ENCODE measurements at places on chromosomes 12 and 14. TPM values are rescaled to one million over a fixed set of nuclear protein-coding genes. Genes with fewer than 3 reads are reported as not detected.

- no peak for DNase-seq
- H3K27me3 ChIP-seq, result no peaks in the 10 kb centered on the region
- no peak overlapping the region for H3K27ac ChIP-seq
- no peak overlapping the region for H3K4me3 ChIP-seq
- H3K4me1 ChIP-seq, result no peaks in the 10 kb centered on the region
- no peaks in the 10 kb centered on the region for H3K36me3 ChIP-seq
These were observed 168.3 kb downstream of the DUSP6 start for GRCh38 chr12:89183985-89184435.

DNA sequence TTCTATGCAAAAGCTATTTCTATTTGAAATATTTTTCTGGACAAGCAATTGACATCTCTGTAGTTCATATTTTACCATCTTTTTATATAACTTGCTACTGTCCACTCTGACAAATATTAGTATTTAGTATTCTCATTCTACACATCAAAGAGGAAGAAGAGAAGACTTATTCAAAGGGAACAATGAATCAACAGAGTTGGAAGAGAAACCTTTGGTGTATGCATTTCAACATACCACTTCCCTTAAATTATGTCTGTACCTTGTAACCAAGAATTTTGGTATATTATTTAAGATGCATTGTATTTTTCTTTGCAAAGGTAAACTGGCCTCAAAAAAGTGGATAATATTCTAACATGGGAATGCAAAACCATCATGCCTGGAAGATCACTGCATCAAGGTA is 72.1 kb upstream of the DUSP6 start:
- no peaks in the 10 kb centered on the region for H3K4me1 ChIP-seq
- DNase-seq, result no peak
- H3K4me3 ChIP-seq, result no peak overlapping the region
- no peak overlapping the region for H3K27ac ChIP-seq

The HOXC6 gene
- total RNA-seq, result not detected

- no peak overlapping the region for H3K27ac ChIP-seq
- no peaks in the 10 kb centered on the region for H3K27me3 ChIP-seq
- no peak for DNase-seq
- no peaks in the 10 kb centered on the region for H3K4me1 ChIP-seq
These were observed 636 bp upstream of the IFNG-AS1 start for GRCh38 chr12:67988601-67989021.

DNA sequence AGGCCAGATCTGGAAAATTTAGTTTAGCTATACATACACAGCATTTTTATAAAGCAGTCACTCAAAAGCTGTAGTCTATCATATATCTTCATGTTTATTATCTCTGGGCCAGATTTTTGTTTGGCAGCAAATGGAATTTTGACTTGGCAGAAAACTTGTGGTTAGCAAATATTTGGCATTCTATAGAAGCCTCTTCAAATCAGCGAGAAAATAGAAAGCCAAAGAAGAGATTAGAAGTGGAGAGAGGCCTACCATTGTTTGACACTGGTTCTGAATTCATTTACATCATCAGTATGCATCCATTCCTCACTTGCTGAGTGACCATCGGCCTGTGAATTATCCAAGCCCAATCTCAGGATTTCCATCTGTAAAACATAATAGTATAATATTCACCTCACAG is 1077.6 kb downstream of the GALC start:
- H3K4me1 ChIP-seq, result no peaks in the 10 kb centered on the region
- no peak for DNase-seq
- no peak overlapping the region for H3K27ac ChIP-seq
- H3K4me3 ChIP-seq, result no peak overlapping the region

Measured in endodermal cell (in vitro differentiated cells).